ENCODE measurements at places on chromosomes 11 and 22. TPM values are rescaled to one million over a fixed set of nuclear protein-coding genes. Genes with fewer than 3 reads are reported as not detected.
A peak's percentile ranks its signal among the peaks of the same experiment; 100 is the strongest.

GRCh38 chr11:108069947-108070346 is 51.4 kb upstream of the ACAT1 start:
- no peak for DNase-seq

DNA sequence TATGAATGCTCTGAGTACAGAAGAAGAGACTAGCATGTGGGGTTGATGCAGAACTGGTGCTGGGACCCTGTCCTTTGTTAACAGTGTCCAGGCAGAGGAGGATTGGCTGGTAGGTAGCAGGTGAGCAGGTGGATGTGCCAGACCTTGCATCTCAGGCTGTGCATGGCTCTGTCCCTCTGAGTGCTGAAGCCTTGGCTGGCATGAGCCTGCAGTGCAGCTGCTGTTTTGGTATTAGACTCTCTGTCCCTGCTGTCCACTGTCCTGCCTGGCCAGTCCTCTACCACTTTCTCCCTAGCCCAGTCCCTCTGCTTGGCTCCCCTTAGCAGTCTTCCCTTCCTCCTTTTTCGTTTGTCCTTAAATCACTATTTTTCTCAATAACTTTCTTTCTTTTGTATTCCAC is 213.6 kb upstream of the ZBED5 start:
- DNase-seq, result no peak

GRCh38 chr22:39177456-39177775 is 24.9 kb upstream of the CBX7 start:
- DNase-seq, result peak; percentile 35

The MOB2 gene
- total RNA-seq, result 61.5 TPM

The CHRM1 gene
- total RNA-seq, result not detected

- no peak for DNase-seq
Measured at GRCh38 chr11:76077575-76078150, 128.6 kb downstream of the WNT11 start.

GRCh38 chr22:44280665-44281188 is 32.0 kb downstream of the SHISAL1 start:
- DNase-seq, result no peak

The PKNOX2 gene
- 7.3 TPM for total RNA-seq

The PKDREJ gene
- total RNA-seq, result 0.13 TPM

The LRP4 gene
- 8.6 TPM for total RNA-seq

GRCh38 chr22:45192701-45193187 is 29.0 kb downstream of the NUP50 start:
- DNase-seq, result no peak

DNA sequence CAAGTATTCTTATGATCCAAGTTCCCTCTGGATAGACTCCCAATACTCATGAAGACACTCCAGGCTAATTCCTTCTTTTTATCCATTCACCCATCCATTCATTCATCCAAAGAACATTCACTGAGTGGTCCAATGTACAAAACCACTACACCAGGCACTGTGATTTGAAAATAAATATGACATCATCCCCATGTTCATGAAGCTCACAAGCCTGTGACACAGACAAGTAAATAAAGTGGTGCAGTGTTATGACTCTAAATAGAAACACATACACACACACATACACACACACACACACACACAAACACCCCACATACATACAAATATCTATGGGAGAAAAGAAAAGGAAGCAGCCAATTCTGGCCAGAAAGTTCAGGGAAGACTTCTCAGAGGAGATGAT is 35.5 kb downstream of the MTMR2 start:
- DNase-seq, result no peak

- no peak for DNase-seq
Measured at GRCh38 chr22:36573815-36574363, 44.9 kb upstream of the EIF3D start.

- no peak for DNase-seq
Measured at GRCh38 chr22:46046299-46046685, 69.3 kb upstream of the WNT7B start.

DNA sequence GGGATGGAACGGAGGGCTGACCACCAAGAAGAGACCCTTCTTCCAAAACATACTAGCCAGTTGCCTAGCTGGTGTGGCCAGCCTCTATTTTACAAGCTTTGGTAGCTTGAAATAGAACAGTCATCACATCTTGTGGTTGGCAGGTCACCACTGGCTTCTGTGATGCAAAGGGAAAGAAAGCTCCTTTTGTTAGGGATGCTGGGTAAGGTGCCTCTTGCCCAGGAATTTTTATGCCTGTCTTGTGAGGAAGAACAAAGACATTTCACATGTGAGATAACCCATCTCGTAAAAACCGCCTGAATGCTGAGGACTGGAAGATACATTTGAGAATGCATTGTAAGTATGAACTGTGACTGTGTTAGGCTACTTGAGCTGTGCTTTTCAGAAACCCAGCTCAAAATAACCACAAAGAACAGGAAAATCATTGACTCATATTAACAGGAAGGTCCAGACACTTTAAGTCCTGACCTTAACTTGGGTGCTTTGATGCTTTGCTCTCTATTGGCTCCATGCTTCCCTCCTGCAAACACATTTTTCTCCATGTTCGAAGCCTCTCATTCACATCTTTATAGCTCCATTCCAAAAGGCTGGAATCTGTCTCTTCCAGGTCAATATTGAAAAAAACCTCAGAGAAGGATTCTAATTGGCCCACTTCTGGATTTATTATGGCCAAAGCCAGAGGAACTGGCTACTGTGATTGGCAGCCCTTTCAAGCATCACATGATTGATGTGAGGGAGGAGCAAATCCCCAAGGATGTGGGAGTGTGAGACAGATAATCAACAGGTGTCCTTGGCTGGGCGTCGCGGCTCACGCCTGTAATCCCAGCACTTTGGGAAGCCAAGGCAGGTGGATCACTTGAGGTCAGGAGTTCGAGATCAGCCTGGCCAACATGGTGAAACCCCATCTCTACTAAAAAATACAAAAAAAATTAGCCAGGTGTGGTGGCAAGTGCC is 53.9 kb downstream of the MICAL2 start:
- DNase-seq, result peak; percentile 42

DNA sequence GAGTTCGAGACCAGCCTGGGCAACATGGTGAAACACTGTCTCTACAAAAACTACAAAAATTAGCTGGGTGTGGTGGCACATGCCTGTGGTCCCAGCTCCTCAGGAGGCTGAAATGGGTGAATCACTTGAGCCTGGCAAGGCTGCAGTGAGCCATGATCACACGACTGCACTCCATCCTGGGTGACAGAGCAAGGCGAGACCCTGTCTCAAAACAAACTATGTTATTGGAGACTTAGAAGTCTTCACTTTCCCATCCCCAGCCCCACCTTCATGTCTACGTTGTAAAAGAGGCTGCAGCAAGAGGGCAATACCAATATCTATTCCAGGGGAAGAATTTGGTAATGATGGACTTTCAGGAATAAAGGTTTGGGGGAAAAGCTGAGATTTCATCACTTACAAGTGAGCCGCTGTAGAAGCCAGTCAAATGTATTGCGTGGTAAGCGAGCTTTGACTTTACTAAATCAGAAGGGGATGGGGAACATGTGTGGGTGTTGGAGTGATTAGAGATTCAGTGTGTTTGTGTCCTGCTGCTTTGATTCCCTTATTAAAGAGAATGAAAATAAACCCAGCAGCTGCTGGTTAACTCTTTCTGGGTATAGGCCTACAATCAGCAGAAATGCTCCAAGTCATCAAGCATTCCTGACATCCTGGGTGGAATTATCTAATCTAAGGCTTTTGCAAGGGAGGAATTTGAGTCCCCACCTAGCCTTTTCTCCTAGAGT is 53.7 kb downstream of the UBASH3B start:
- no peak for DNase-seq

GRCh38 chr11:68575025-68575665 is 109.2 kb upstream of the GAL start:
- DNase-seq, result no peak

GRCh38 chr22:43186272-43187170 is at the start of gene TTLL12:
TTLL12 (minus strand) TSS chr22:43187134; CDS start chr22:43187069, 65 bp downstream.
- DNase-seq, result no peak

The DBX1 gene
- total RNA-seq, result not detected

The TMPRSS4 gene
- 224 TPM for total RNA-seq

The MAPK8IP2 gene
- total RNA-seq, result 0.83 TPM

- no peak for DNase-seq
Measured at GRCh38 chr11:124934862-124935547, 842 bp downstream of the HEPACAM start.

The OR10A2 gene
- not detected for total RNA-seq

GRCh38 chr22:39574779-39575551 is 4.4 kb downstream of the CACNA1I start:
- DNase-seq, result no peak

GRCh38 chr22:45686836-45687235 is 15.2 kb downstream of the ATXN10 start:
- no peak for DNase-seq

DNA sequence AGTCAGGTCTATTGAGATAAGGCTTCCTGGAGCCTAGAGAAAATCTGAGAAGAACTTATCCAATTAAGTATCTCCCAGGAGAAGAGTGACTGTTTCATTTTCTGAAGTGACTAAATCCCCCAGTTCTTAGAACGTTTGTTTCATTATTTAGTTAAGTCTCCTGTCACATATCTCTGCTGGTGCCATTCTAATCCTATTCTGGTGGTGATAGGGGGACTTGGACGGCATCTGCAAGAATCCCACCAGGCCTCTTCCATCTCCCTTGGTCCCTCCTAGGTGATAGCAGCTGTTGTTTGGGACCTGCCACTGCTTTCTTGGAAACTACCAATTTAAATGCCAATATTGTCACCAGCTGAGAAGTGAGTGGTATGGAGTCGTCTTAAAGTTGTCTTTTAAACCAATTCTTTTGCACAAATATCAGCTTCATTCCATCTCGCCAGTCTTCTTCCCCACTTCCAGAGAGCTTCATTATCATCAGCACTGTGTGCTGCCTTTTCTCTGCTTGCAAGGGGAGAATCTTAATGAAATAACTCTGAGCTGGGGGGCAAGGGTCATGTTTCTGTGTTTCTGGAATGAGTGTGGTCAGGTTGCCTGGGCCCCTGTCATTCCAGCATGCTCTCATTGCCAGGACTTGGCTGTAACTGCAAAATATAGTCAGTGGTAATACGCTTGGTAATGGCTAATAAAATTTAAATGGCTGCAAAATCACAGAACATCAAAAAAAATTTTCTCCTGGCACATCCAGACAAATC is 104.8 kb downstream of the LDLRAD3 start:
- DNase-seq, result no peak

DNA sequence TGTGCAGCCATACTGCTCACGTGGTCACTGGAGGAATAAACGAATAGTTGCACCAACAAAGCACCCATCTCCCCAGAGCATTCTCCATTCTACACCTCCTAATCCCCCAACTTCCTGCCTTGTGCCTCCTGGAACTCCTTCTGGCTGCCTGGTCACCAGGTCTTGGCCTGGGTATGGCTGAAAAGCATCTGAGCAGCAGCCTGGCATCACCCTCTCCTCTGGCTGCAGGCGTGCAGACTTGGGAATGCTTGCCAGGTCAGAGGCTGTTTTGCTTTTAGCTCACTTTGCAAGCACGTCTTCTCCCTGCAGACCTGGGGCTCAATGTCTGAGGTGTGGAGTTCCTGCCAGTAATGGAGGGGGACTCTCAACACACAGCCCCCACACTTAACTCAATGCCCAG is 33.3 kb upstream of the KCNJ11 start:
- DNase-seq, result no peak

DNA sequence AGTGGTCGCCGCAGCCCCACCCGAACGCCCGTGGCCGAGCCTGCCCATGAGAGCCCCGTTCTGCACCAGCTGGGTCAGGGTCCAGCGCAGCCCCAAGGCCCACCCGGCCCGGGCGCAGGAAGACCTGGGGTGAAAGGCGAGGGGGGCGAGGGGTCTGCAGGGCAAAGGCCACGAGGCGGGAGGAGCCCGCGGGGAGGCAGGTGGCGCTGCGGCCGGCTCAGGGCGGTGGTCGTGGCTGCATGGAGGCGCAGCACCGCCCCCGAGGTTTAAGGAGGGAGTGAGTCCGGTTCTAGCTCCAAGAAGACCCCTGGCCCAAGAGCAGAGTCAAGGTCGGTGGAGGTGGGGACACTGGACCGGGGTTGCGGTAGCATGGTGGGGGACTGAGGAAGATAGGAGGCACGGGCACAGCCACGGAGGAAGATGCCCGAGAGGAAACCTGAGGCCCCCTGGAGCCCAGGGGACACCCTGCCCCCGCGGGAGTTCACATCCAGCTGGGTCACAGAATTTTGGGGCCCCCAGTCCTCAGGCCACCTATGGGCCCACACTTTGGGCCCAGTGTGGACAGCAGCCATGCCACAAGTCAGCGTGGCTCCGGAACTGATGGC is 514 bp upstream of the HDAC10 start:
- DNase-seq, result no peak

The OR2D3 gene
- total RNA-seq, result not detected

The KRTAP5-1 gene
- total RNA-seq, result not detected

The SAA1 gene
- total RNA-seq, result 5.5 TPM

- no peak for DNase-seq
Measured at GRCh38 chr11:66359662-66360087, 11.9 kb downstream of the SLC29A2 start.

GRCh38 chr11:15795378-15795777 is 561.0 kb downstream of the SOX6 start:
- no peak for DNase-seq

DNA sequence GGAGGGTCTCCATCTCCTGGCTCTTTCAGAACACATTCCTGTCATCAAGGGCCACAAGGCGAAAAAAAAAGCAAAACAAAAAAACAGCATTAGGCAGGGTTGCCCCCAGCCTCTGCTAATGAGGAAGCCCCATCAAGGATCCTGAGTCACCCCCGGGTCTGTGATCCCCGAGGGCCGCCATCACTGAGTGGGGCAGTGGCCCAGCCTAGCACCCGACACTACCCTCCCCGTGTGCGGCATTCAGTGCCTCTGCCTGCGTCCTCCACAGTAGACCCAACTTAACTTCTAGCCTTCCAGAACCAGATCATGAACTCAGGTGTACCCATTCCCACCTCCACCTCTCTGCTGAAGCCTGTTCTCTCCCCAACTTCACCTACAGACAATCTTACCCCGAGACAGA is 6.6 kb upstream of the CDC42EP1 start:
- no peak for DNase-seq

DNA sequence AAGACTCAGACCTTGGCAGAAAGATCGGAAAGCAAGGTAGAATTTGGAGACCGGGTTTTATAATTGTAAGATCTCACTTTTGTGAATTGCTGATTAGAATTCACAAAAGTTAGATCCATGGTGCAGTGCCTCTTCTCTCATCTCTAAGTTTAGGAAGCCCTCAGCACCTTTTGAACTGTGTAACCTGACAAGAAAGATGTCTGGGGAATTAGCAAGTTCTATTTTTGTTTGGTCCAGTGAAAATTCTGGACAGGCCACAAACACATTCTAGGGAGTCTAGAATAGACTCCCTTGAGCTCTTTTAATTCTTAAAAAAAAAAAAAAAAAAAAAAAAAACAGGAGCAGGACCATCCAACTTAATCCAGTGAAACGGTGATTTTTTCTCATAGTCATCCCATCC is 66.1 kb downstream of the CECR2 start:
- DNase-seq, result no peak

- DNase-seq, result no peak
Measured at GRCh38 chr11:100991541-100991940, 138.1 kb downstream of the PGR start.
